OCI-M1 (cell line): ENCODE measurements at places on chromosomes 13 and 19.

- DNase-seq = peak; percentile 99
These were observed 2.8 kb upstream of the LENG1 start for GRCh38 chr19:54162241-54162805.

DNA sequence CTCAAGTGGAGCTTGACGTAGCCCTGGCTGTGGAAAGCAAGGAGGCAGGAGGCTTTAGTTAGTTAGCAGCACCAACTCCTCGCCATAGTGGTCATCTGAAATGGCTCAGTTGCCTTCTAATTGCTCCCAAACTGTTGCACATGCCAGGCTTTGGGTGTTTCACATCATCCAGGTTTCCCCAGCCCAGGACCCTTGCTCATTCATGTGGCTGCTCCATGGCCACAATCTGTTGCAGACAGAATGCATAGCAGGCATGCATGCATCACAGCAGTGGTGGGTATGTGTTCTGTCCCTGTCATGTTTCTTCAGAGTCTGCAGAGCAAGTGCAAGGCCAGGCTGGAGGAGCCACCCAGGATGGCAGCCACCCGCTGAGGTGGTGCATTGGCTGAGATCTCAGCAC, 407.6 kb downstream of the TSHZ3 start:
- DNase-seq = no peak

DNA sequence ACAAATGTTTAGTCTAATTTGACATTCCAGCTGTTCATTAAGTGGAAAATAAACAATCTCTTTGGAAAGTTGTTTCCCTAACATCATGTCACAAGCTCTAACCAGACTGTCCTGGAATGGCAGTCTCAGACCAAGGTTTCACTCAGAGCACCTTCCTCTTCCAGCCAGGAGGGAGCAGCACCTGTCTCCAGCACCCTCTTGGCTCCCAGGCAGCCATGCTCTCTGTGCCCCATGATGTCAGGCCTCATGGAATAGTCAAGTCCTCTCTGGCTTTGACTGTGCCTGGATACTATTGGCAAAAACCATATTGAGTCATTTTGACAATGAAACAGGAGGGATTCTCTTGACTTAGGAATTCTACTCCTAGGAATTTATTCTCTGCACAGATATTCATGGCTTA, 171.4 kb downstream of the OXGR1 start:
- DNase-seq = peak; percentile 62

- peak; percentile 12 for DNase-seq
These were observed 27.1 kb downstream of the RNASEH2B start for GRCh38 chr13:50936679-50937078.

GRCh38 chr19:3039641-3040077, 10.6 kb upstream of the TLE2 start:
- DNase-seq = no peak

GRCh38 chr13:79528759-79529191, 47.8 kb downstream of the NDFIP2 start:
- DNase-seq = no peak
